ENCODE measurements at places on chromosomes 13 and 19. TPM values are rescaled to one million over a fixed set of nuclear protein-coding genes. Genes with fewer than 3 reads are reported as not detected.

GRCh38 chr13:93224535-93224934, 2.1 kb upstream of the GPC6 start:
- no peak for DNase-seq

GRCh38 chr19:35206379-35206778, 22.2 kb downstream of the FAM187B start:
- DNase-seq: no peak

DNA sequence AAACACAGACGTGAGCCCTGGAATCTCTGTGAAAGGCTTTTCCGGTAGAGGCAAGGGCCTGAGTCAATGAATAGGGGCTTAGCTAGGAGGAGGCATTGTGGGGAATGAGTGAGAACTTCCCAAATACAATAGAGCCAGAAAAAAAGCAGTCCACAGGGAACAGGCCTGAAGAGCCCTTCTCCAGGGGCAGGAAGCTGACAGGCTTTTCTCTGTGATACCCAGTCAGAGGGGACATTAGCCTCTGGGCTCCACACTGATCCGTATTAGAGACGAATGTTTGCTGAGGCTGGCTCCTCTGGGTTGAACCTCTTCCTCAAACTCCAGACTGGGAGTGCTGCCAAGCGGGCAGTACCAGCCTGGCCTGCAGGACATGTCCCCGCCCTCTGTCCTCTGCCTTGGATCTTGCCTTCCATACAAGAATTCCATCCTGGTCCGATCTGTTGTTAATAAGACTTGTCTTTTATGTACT, 2.3 kb downstream of the DHRS12 start:
- DNase-seq: no peak

DNA sequence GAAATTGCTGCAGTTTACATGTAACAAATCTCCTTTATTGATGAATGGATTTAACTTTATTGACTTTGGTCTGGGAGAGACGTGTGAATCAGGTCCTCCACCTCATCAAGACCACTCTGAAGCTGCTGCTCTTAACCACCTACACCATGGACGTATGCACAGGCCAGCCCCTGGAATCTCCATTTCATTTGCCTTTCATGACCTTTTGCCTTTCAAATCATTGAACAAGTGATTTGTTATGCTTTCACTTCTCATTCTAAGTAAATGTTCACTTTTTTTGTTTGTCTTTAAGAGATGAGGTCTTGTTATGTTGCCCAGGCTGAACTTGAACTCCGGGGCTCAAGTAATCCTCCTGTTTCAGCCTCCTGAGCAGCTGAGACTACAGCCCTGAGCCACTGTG, 240.0 kb upstream of the SERP2 start:
- DNase-seq: no peak

DNA sequence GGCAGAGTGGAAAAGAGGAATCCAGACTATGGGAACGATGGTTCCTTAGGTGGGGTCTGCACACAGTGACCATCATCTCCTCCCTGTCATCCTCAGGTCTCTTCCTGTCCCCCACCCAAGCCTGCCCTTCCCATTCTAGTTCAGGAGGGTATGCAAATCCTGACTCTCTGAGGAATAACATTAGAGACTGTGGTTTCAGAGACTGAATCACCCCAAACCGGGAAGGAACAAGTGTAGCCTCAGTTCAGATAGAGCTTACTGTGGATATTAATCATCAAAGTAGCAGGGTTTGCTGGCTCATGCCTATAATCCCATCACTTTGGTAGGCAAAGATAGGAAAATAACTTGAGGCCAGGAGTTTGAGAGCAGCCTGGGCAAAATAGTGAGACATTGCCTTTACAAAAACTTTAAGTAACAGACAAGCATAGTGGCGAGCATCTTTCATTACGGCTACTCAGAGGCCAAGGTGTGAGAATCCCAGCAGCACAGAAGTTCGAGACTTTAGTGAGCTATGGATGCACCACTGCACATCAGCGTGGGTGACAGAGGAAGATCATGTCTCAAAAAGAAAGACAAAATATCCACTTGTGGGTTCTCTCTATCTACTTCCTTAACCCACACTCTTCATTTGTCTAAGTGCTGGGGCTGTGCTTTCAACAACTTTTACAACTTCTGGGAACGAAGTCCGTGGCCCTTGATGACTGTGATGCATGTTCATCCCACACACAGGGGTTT, 19.3 kb upstream of the LGALS13 start:
- DNase-seq: no peak

Gene SMAD9
- polyA plus RNA-seq: 29.7 TPM

Gene SLC10A2
- 0.72 TPM for polyA plus RNA-seq

Gene POGLUT2
- 46.2 TPM for polyA plus RNA-seq
